ENCODE measurements at places on chromosomes 4 and X.

GRCh38 chrX:153526801-153527200 is 9.4 kb downstream of the ATP2B3 start:
- DNase-seq, result no peak

DNA sequence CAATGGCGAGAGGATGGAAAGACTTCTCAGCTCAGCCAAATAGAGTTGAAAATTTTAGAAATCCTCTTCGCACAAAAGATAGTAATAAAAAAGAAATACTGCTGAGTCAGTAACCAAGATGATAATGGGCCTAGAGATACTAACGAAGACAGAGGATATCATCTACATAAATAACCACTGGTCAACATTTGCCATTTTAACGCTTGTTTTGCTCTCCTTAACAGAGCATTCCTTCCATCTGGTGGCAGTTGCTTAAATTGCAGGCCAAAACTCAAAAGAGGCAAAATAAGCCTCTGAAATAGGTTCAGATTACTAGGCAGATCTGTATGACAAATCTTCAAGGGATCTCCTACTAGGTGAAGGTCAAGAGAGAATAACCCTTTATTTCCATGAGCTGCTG is 51.7 kb upstream of the MCF2 start:
- no peak for DNase-seq

GRCh38 chr4:24956091-24956490 is 43.2 kb upstream of the CCDC149 start:
- no peak for DNase-seq

- DNase-seq, result no peak
These were observed 4.3 kb upstream of the SHROOM3 start for GRCh38 chr4:76430519-76431388.

DNA sequence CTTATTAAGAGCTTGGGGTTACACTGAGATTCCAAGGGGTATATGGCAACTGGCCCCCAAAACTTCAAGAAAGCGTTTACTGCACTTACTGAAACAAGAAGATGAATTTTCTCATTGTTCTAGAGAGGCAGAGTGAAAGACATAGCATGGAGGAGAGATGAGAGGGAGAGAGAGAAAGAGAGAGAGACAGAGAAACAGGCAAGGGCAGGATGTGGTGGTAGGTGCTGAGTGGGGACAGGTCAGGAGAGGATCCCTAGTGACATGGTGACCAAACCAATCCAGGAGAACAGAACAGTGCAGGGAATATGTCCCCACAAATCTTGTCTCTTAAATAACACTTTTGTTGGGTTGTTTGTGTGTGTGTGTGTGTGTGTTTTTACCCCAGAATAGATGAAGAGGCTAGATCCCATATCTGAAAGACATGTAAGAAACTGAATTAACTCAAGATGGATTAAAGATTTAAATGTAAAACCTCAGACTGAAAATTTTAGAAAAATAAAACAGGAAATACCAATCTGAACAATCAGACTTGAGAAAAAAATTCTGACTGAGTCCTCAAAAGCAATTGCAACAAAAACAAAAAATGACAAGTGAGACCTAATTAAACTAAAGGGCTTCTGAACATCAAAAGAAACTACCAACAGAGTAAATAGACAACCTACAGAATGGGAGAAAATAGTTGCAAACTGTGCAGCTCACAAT is 202.2 kb downstream of the QDPR start:
- no peak for DNase-seq

DNA sequence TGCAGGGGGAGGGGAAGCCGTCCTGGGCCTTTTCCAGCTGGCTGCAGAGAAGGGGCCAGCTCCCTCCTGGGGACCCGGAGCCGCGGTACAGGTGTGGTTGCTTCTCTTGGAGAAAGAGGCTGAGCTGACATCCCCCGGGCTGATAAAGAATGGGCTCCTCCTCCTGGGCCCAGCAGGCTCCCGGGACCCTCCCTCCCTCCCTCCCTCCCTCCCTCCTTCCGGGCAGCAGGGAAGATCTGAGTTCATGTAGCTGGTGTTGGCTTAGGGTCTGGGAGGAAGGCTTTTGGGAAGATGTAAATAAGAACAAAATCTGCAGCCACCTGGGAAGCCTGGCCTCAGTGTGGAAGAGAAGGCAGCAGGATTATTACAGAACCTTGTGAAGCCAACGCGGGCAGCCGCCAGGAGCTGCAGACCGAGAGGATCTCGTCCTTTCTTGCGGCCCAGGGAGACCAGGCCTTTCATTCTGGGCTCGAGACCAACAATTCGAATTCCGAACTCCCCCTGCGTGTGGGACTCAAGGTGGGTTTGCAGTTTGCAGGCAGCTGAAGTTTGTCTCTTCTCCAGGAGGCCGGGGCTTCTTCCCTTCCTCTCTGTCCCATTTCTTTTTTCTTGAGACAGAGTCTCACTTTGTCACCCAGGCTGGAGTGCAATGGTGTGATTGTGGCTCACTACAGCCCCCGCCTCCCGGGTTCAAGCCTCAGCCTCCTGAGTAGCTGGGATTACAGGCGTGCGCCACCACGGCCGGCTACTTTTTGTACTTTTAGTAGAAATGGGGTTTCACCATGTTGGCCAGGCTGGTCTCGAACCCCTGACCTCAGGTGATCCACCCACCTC is at the start of gene PLCXD1:
PLCXD1 (plus strand) TSS at position 216 of the 834 bp plus-strand sequence. CDS start 2,807 bp downstream, outside the sequence.
- no peak for DNase-seq

GRCh38 chr4:8221476-8221875 is 22.4 kb downstream of the SH3TC1 start:
- DNase-seq, result no peak

DNA sequence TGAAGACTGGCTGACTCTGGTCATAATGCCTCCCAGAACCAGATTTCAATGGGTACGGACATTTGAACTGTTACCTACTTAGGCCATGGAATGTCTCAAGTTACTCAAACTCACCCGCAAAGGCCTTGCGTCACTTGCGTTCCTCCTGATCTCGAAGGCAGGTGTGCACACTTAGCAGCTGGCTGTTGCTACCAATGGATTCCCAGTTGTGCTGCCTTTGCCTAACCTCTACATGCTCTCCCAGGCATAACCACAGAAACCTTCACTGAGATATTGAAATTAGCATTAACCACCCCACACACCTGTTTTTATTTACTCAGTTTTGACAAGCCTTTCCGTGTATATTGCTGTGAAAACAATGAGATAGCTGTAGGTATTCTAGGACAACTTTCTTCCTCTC is 2.8 kb downstream of the ERVMER34-1 start:
- no peak for DNase-seq

DNA sequence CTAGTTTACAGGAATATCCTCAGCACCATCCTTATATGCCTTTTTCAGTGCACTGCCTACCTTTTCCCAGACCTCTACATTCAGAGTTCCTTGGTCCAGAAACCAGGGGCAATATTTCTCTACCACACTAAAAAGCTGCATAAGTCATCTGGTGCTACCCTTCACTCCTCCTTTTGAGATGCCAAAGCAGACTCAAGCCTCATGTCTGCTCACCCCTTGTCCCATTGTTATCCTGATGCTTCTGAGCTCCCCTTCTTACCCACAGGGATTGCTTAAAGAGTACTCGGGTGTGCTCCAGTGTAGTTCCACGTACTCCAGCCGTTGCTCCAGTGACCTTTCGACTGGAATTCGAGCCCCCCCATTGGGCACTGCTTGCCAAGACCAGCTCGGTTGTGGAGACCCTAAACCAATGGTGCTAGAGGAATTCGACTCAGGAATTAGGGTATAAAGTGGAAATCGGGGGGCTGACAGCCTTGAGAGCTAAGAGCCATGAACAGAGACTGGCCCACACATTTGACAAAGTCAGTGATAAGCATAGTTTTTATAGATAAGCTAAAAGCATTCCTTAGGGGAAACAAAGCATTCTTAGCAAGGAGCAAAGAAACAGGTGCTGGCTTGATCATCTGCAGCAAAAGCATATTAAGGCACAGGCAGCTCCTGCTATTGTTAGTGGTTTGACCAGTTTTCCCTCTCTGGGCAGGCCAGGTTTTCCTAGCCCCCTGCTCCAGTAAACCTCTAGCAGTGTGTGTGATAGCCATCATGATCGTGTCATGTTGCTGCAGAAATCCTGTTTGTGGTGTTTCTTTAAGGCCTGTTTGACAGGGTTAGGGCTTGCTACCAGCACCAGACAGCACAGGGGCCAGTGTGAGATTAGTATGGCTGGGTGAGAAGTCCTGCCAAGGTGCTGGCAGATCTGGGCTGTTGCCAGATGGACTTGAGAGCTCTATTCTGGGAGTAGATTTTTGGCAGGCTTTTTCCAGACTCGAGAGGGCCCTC is 57.5 kb upstream of the WDR1 start:
- DNase-seq, result no peak

GRCh38 chr4:7338059-7338452 is 96.7 kb downstream of the PSAPL1 start:
- no peak for DNase-seq

DNA sequence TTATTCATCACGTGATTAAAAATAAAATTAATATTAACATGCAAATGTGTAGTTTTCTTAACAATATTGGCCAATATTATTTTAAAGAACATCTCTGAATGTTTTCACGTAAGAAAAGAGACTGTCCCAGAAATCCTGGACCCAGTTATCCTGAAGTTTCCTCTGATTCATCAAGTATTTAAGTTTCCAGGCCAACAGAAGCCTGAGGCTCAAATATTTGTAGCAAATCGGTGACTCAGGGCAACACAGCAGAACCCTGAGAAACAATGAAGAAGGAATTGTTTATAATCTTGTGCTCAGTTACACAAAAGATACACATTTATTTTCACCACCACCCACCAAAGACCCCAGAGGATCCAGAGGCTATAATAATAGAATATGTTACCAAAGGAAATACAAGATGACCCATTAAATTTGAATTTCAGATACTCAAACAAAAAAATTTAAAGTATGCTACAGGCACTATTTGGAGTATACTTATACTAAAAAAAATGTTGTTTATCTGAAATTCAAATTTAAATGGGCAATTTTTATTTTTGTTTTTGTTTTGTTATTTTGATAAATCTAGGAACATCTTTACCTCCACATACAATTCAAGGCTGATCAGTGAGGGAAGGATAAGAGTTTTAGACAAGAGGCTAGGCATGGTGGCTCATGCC is 33.9 kb upstream of the SLC7A11 start:
- DNase-seq, result no peak

- DNase-seq, result no peak
These were observed 35.3 kb downstream of the DCTD start for GRCh38 chr4:182881914-182882313.

GRCh38 chrX:9055354-9055753 is 21.4 kb upstream of the FAM9B start:
- DNase-seq, result no peak

DNA sequence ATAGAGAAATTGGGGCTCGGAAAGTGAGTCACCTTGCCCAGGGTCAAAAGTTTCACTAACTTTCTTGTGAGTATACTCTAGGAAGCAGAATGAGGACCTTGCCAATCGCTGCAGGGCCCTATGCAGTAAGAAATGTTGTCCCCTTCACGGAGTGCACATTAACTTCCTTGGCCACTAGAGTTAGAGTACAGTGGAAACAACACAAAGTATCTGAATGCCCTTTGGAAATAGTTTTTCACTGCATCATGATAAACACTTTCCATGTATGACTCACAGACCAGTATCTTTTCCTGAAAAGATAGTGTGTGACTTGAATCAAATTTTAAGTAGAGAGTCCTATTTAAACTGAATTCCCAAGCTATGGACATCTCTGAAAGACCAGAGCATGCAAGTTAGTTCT is 45.5 kb upstream of the STK26 start:
- DNase-seq, result no peak
